ENCODE measurements at places on chromosomes 1 and 21.

- no peak for DNase-seq
Measured at GRCh38 chr21:42834726-42835191, 44.6 kb downstream of the WDR4 start.

DNA sequence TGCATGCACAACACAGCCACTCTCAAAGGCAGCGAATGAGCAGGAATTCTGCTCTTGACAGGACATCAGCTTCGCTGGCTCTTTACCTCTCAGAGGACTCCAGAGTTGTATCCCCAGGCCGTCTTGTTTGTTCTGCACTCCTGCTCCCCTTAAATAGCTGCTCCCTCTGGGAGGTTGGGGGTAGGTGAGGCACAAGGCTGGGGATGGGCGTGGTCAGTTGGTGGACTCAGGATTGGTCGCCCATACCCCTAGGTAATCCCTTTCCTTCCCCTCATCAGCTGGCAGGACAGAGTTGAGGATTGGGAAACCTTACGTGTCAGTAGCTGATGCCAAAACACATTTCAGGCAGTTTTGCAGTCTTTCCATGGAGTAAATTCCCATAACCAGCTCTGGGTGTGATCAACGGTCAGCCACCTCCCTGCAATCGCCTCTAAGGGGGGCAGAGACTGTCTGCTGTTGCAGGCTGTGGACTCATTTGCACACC lies at the start of gene PLA2G2A:
TSS of gene PLA2G2A (minus strand) at position 125 of the 484 bp plus-strand sequence. CDS start 845 bp downstream, outside the sequence.
- no peak for DNase-seq

DNA sequence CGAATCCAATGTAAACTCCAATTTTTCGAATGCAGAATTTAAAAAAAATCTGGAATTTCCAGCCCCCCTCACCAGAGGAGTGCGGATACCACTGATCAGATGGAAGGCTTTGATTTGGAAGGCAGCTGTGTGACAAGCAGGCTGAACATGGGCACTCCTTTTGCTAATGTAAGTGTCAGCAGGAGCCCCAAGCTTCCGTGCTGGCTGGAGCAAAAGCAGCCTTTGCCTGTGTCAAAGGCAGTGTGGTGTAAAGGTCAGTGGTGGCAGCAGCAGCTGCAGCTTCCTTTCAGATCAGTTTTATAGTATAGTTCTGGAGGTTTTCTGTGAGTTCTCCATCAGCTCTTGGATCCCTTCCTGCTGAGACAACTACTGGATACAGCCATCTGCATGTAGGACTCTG lies 259.9 kb downstream of the CTH start:
- no peak for DNase-seq

GRCh38 chr1:53576866-53577760 lies 117.9 kb downstream of the DMRTB1 start:
- DNase-seq = no peak

DNA sequence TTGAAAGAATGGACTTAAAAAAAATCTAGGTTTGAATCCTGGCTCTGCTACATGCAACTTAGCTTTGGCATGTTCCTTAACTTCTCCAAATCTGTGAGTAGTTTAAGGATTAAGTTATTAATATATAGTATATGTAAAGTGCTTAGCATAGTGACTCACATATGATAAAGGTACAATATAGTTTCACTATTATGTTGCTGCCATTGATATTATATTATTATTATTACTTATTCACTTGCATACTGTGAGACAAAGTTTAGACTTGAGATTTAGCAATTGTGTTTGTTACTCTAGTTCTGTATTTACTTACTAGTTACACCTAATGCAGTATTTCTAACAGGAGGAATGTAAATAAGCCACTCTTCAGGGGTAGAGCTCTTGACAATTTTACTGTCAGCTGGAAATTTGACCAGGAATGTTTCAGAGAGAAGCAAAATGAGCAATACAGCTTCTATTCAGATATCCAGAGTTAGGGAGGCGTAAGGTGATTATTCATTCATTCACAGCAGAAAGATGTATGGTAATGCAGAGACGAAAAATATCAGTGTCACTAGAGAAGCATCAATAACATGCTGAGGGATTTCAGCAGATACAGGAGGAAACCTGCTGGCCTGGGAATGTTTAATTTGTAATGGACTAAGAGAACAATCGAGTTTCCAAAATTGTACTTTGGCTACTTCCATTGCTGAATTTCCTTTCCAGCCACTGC lies 25.5 kb downstream of the RGS7 start:
- DNase-seq = no peak

DNA sequence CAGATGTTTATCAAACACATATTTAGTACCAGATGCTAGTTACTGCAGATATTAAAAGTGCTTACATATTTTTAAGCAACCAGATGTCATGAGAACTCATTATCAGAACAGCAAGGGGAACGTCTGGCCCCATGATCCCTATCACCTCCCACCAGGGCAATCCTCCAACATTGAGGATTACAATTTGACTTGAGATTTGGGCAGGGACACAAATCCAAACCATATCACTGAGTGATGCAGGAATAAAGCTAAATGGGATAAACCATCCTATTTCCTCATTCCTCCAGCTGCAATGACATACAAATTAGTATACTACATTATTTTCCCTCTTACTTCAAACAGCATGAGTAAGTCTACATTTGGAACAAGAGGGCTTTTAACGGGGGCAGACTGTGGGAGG lies 3.1 kb upstream of the KCNK2 start:
- DNase-seq = no peak

DNA sequence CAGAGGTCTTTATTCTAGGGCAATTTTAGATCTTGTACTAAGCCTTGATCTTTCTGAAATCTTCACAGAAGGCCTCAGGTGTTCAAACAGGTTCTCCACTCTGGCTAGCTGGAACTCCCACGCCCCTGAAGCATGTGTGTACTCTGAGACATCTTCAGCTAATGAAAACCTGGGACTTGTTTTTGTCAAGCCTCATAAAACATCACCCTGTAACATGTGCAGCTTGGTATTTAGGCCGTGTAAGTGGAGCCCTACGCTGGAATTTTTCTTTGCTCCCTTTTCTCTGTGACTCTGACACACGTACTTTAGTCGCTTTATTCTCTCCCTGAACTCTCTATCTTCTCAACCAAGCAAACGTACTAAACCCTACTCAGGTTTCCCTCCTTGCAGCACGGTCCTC lies 701.9 kb upstream of the ZP4 start:
- DNase-seq = no peak

DNA sequence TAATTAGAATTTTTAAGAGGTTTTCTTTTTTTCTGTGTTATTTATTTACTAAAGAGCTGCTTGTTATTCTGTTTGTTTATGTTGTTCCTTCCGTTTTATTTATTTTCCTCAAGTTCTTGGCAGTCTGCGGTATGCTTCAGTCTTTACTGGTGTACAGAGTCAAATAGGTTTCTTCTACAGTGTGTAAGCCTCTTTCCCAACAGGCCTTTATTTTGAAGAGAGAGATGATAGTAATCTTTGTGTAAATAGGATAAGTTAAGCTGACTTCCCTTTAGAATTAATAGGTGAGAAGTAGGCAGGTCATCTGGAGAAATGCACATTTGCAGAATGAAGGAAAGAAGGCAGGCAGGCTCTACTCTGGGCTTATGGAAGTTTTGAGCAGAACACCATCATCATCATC lies 23.8 kb downstream of the MAST2 start:
- DNase-seq = no peak

- DNase-seq = no peak
Measured at GRCh38 chr1:239872626-239873025, 219.1 kb upstream of the FMN2 start.

DNA sequence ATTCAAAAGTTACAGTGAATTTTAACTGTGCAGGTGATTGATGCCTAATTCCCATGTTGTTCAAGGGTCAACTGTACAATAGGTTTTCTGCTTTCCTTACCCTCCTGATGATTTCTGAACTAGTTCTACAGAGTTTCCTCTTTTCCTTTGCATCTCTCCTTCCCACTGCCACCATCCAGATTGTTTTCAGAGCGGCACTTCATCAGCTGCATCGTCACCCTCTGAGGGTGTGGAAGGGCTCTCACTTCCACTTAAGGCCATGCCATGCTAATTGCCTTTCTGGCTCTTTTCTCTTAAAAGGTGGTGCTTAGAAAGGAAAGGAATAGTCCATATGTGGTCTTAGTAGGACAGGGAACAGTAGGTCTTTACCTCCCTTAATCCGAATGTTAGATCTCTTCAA lies 39.1 kb downstream of the DISC1 start:
- no peak for DNase-seq

- no peak for DNase-seq
Measured at GRCh38 chr1:112507921-112508277, 866 bp upstream of the WNT2B start.

- DNase-seq = no peak
Measured at GRCh38 chr1:174114788-174115448, 44.4 kb upstream of the RABGAP1L start.

DNA sequence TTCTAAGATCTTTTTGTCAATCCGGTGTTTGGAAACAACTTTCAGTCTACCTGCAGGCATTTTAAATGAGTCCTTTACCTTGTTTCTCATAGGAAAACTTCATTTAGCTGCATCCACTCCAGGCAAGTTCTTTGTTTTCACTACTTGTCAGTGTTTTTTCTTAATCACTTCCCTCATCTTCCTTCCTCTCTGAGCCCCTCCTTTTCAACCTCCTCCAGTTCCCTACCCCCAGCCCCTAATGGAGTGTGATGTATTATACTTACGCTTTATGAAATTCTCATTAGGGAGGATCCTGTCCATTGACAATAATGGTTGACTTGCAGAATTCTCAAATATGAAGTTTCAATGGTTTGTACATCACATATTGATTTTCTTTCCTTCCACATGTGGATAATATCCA lies 62.5 kb upstream of the BACH1 start:
- DNase-seq = no peak

- no peak for DNase-seq
Measured at GRCh38 chr21:46017148-46017547, 35.6 kb downstream of the COL6A1 start.

- DNase-seq = no peak
Measured at GRCh38 chr1:167670563-167670962, 40.5 kb downstream of the RCSD1 start.

- DNase-seq = no peak
Measured at GRCh38 chr1:65759516-65759915, 33.2 kb upstream of the PDE4B start.

DNA sequence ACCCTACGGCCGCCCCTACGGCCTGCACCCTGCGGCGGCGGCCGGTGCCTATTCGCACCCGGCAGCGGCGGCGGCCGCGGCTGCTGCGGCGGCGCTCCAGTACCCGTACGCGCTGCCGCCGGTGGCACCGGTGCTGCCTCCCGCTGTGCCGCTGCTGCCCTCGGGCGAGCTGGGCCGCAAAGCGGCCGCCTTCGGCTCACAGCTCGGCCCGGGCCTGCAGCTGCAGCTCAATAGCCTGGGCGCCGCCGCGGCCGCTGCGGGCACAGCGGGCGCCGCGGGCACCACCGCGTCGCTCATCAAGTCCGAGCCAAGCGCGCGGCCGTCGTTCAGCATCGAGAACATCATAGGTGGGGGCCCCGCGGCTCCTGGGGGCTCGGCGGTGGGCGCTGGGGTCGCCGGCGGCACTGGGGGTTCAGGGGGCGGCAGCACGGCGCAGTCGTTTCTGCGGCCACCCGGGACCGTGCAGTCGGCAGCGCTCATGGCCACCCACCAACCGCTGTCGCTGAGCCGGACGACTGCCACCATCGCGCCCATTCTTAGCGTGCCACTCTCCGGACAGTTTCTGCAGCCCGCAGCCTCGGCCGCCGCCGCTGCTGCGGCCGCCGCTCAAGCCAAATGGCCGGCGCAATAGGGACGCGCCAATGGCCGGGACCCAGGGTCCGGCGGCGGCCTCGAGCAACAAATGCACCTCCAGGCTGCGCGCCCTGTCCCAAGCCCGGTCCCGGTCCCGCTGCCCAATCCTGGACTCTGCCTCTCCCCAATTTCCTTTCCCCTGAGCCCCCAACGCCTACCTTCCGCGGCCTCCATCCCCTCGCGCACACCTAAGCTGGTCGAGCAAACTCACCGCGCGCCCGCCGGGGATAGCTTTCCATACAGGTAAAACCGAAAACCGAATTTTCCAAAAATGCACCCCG lies 1.8 kb downstream of the FOXD3 start:
- no peak for DNase-seq

- DNase-seq = no peak
Measured at GRCh38 chr1:3417934-3418333, 36.5 kb upstream of the ARHGEF16 start.

- no peak for DNase-seq
Measured at GRCh38 chr1:204255225-204255624, 41.4 kb upstream of the GOLT1A start.

DNA sequence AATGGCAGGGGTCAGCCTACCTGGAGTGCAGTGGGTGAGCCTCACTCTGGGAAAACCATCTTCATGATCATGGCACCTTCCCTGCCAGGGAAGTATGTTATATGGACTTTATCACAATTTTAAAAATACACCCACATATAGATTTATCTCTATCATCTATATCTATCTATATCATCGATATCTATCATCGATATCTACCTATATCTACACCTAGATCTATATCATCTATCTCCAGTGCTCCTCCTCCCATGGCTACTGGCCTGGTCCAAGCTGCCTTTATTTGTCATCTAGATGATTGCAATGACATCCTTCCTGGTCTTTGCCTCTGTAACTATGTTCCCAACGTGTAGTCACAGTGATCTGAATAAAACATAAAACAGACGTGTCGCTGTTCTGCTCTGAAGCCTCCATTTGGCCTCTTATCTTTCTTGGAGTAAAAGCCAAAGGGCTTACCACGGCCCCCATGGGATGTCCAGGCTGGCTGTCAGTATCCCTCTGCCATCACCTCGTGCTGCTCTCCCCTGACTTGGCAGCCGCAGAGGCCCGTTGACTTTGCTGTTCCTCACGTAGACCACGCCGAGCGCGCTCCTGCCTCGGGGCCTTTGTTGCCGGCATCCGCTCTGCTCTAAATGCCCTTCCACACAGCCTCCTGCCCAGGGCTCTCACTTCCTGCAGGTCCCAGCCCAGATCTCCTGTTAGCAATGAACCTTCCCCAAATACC lies 20.6 kb upstream of the KIF26B start:
- no peak for DNase-seq

DNA sequence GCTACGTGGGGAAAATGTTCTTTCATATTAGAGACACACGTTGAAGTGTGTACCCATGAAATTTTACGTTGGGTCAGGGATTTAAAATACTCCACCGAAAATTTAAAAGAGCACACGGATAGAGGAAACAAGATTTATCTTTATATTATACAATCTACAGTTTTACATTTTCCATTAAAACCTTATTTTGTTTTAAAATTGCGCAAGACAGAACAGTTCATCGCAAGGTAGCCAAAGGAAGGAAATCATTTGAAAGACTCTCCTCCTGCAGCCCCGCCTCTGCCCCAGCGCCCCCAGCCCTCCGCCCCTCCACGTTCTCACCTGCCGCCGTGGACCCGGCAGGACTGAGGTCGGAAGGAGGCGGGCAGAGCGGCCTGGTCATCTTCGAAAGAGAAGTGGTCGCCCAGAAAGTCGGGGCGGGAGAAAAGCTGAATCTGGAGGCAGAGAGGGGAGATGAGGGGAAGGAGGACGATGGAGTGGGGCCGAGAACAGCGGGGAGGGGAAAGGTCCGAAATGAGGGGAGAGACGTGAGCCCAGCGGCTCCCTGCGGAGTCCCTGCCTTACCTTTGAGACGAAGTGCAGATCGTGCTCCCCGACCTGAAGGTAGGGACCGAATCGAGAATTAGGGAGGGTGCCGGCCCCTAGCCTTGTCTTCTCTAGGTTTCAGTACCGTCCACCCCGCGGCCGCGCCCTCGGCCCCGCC lies 18.0 kb downstream of the CRYBG2 start:
- no peak for DNase-seq

Data from cortex of kidney (tissue), 1 donor.